Kidney (tissue), 22 donors: ENCODE measurements at places on chromosomes 2 and 18. TPM values are rescaled to one million over a fixed set of nuclear protein-coding genes. Genes with fewer than 3 reads are reported as not detected.

CRACDL gene
- 4.3 TPM for polyA plus RNA-seq

CCDC148 gene
- 6.6 TPM for polyA plus RNA-seq

DNA sequence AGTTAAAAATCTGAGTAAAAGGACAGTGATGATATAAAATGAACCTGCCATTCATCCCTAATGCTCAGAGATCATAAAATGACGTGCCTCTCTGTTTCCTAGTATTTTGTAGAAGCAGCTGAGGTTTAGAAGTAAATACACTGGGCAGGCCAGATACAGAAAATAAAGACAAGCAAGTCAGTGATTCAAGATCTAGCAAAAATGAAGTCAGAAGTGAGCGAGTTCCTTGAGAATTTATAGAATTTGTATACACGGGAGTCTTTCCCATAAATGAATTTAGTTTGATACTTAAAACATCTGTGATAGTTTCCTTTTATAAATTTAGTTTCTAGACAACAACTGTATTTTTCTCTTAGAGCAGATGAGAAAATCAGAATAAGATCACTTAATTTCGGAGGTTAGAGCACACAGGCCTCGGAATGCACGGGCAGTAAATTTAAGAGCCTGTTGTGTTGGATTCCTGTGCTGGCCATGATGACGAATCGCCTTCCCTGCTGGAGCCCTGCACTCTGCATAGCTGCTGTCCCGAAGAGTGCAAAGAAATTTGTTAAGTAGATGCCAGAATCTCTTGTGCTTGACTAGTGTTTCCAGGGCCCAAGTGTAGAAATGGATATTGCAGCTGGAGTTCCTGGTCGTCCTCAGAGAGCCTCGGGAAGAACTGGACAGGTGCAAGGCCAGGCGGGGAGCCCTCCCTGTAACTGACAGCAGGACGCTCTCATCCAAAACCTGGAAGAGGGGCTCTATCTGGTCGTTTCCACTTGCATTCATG, 83.7 kb upstream of the RBM44 start:
- peak; percentile 80 for DNase-seq

FEV gene
- not detected for polyA plus RNA-seq

DNA sequence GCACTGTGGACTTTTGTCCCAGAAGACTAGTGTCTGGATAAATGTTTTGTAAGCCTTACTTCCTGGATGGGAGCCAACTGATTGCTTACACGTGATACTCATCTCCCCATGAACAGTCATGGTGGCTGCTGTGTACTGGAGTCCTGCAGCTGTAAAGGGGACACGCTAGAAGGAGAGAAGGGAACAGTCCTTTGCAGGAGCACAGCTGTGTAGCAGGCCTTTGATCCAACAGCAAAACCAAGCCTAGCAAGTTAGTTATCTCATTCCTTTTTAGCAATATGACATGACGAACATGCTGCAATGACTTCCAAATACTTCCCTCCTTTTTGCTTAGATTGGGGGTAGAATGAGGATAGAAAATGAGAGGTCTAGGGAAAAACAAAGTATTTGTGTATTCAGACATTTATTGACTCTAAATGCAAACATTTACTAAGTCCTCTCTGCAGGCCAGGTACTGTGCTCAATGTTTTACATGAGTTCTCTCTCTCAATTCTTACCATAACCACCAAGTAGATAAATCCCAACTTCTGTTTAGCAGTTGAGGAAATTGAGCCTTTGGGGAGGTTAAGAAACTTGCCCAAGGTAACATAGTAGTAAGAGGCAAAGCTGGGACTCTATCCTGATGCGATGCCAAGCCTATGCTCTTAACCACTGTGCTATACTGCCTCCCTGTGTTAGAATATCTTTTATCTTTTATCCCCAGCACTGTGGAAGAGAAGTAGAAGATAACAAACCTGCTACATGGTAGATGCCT, 55.4 kb upstream of the CD28 start:
- no peak for DNase-seq

DNA sequence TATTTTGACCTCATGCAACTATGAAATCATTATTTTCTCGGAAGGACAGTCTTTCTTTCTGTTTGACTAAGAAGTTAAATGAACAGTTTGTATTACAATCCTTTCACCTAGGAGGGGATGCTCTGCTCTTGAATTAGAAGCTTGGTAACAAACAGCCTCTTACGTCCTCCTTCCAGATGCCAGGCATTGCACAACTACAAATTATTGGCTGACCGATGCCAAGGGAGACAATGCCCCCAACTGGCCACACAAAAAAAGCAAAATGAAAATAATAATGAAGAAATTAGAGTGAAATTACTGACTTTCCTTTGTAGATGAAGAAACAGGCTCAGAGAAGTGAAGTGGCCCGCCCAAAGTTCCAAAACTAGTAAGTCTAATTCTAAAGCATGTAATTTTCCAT, 177.9 kb downstream of the CYRIA start:
- DNase-seq, result peak; percentile 77

GRCh38 chr2:226652369-226652768, 147.3 kb downstream of the IRS1 start:
- peak; percentile 69 for DNase-seq

GRCh38 chr18:68262690-68263294, 452.1 kb downstream of the TMX3 start:
- no peak for DNase-seq

TMEM198 gene
- 4.2 TPM for polyA plus RNA-seq

- DNase-seq, result no peak
Measured at GRCh38 chr2:237511433-237511832, 24.4 kb downstream of the MLPH start.
